A549 treated with RU486 at 1 μM for 4 hours (cell line): ENCODE measurements at places on chromosomes 3 and 15. TPM values are rescaled to one million over a fixed set of nuclear protein-coding genes. Genes with fewer than 3 reads are reported as not detected.

Gene CLDN18
- not detected in 5 replicates for total RNA-seq

Gene UROC1
- total RNA-seq, result not detected in 5 replicates

Gene ZCWPW2
- 0.09 TPM in 1 of 5 replicates, not detected in the others for total RNA-seq

Gene CD96
- total RNA-seq, result not detected in 5 replicates

Gene SMAD6
- 19.1 to 27.1 TPM (median 25.4 TPM) in 5 replicates for total RNA-seq

Gene OIP5
- 10.5 to 16.8 TPM (median 14.2 TPM) in 5 replicates for total RNA-seq

Gene CCDC13
- total RNA-seq, result 0.48 to 1.1 TPM (median 0.58 TPM) in 5 replicates

Gene ENTPD3
- 0.11 TPM in 1 of 5 replicates, not detected in the others for total RNA-seq

Gene SCN11A
- total RNA-seq, result not detected in 5 replicates

Gene GOLGA8S
- 0.09 to 0.16 TPM (median 0.14 TPM) in 5 replicates for total RNA-seq

Gene VIPR1
- total RNA-seq, result 0.48 to 0.90 TPM (median 0.68 TPM) in 5 replicates

Gene ITPKA
- 1.6 to 2.5 TPM (median 2.0 TPM) in 5 replicates for total RNA-seq

Gene LMLN
- total RNA-seq, result 1.8 to 2.7 TPM (median 2.2 TPM) in 5 replicates

Gene ACSBG1
- total RNA-seq, result 0.12 to 0.39 TPM (median 0.15 TPM) in 4 of 5 replicates, not detected in the other

Gene IGDCC3
- total RNA-seq, result 0.10 to 0.20 TPM (median 0.14 TPM) in 5 replicates

Gene CYP19A1
- 0.16 to 0.79 TPM (median 0.31 TPM) in 5 replicates for total RNA-seq

Gene LINS1
- 7.1 to 13.1 TPM (median 10.7 TPM) in 5 replicates for total RNA-seq

Gene UMPS
- 50.3 to 93.6 TPM (median 52.2 TPM) in 5 replicates for total RNA-seq

Gene KIF9
- 19.2 to 22.9 TPM (median 22.4 TPM) in 5 replicates for total RNA-seq

Gene MYLK
- 12.0 to 19.4 TPM (median 15.0 TPM) in 5 replicates for total RNA-seq

Gene TMC3
- not detected in 5 replicates for total RNA-seq

Gene TNFAIP8L3
- 5.3 to 9.7 TPM (median 6.9 TPM) in 5 replicates for total RNA-seq

Gene ADCY5
- total RNA-seq, result 0.09 to 0.81 TPM (median 0.50 TPM) in 5 replicates

Gene TM4SF4
- 26.5 to 43.5 TPM (median 39.8 TPM) in 5 replicates for total RNA-seq

Gene LRRC15
- total RNA-seq, result 0.15 to 0.22 TPM (median 0.22 TPM) in 5 replicates

Gene KLHL40
- not detected in 5 replicates for total RNA-seq

Gene GOLGA8Q
- total RNA-seq, result 0.15 to 0.61 TPM (median 0.25 TPM) in 3 of 5 replicates, not detected in the others

Gene B3GNT5
- 13.3 to 23.3 TPM (median 21.8 TPM) in 5 replicates for total RNA-seq

Gene GPR62
- total RNA-seq, result not detected in 5 replicates

Gene TRIM42
- not detected in 5 replicates for total RNA-seq

Gene RTP4
- total RNA-seq, result not detected in 5 replicates

Gene ADAMTS17
- total RNA-seq, result 0.03 to 0.09 TPM (median 0.07 TPM) in 3 of 5 replicates, not detected in the others

Gene TMEM158
- total RNA-seq, result 13.1 to 29.5 TPM (median 23.7 TPM) in 5 replicates

Gene CERS3
- total RNA-seq, result not detected in 5 replicates

Gene COL6A6
- not detected in 5 replicates for total RNA-seq

Gene ESYT3
- 0.57 to 0.88 TPM (median 0.76 TPM) in 5 replicates for total RNA-seq

Gene MRAS
- total RNA-seq, result 7.1 to 12.2 TPM (median 8.5 TPM) in 5 replicates

Gene HHLA2
- total RNA-seq, result 0.03 to 0.14 TPM (median 0.10 TPM) in 4 of 5 replicates, not detected in the other

Gene MINAR1
- 0.37 to 0.70 TPM (median 0.59 TPM) in 5 replicates for total RNA-seq

Gene NFKBIZ
- total RNA-seq, result 3.9 to 7.8 TPM (median 5.9 TPM) in 5 replicates

Gene FETUB
- total RNA-seq, result 0.07 to 0.37 TPM (median 0.26 TPM) in 3 of 5 replicates, not detected in the others

Gene CD200R1
- 0.08 to 0.10 TPM (median 0.08 TPM) in 4 of 5 replicates, not detected in the other for total RNA-seq

Gene MSL2
- total RNA-seq, result 4.4 to 7.7 TPM (median 7.3 TPM) in 5 replicates
